ENCODE measurements at places on chromosomes 5 and 9.

GRCh38 chr5:140800816-140801493, at the start of gene PCDHA3:
TSS of gene PCDHA3 (plus strand) at chr5:140801057.
- DNase-seq = no peak

- no peak for DNase-seq
These were observed 63.7 kb downstream of the SLC1A1 start for GRCh38 chr9:4553951-4554381.

DNA sequence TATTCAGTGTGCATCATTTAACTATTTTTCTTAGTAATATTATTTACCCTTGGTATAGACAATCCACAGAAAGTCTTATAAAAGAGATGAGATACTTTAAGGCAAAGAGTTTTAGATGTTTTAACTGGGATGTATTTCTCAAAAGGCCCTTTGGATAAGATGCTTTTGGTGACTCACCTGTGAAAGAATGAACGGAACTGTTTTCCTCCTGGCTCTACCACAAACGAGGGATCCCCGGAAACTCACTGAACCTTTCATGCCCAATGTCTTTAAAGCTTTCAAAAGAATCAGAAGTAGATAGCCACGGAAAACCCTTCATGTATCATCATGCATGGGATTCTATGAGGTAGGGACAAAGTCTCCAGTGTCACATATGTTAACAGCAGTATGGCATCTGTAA, 1.6 kb downstream of the ZNF782 start:
- no peak for DNase-seq

DNA sequence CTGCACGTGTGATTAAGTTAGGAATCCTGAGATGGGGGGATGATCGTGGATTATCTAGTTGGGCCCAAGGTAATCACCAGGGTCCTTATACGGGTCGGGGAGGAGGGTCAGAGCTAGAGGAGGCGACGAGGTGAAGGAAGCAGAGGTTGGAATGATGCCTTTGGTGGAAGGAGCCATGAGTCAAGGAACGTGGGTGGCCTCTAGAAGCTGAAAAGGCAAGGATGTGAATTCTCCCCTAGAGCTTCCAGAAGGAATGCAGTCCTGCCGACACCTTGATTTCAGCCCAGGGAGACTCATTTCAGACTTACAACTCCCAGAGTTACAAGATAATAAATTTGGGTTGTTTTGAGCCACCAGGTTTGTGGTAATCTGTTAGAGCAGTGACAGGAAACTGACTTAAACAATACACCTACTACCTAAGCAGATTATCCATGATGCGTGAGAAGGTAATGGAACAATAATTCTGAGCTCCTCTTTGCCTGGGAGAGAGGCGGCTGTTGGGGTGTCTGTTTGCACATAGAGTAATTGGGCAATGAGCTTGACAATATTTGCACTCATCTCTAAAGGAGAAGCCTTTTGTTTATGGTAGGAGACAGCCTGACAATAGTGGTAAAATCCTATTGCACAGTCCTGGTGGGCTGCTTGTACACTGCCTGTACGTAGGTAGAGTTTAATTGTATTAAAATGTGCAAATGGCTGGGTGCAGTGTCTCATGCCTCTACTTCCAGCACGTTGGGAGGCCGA, 129.3 kb upstream of the IER5L start:
- DNase-seq = no peak

DNA sequence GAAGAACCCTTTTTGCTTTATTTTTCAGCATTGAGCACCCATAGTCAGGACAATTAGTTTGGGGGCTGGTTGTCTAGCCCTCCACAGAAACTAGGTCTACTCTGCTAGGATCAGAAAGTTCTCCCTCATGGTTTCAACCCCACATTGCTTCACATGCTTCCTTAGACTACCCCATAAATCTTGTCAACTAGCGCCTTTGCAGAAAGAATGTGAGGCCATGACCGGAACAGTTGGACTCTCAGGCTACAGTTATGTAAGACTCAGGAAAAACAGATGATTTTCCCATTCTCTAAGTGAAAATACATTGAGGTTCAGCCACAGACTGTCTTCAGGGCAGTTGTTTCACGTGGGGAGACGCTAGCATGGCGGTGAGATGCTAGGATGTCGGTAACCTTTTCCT, 255.6 kb downstream of the NR3C1 start:
- no peak for DNase-seq

GRCh38 chr9:96585426-96585825, 34.2 kb downstream of the CDC14B start:
- no peak for DNase-seq

DNA sequence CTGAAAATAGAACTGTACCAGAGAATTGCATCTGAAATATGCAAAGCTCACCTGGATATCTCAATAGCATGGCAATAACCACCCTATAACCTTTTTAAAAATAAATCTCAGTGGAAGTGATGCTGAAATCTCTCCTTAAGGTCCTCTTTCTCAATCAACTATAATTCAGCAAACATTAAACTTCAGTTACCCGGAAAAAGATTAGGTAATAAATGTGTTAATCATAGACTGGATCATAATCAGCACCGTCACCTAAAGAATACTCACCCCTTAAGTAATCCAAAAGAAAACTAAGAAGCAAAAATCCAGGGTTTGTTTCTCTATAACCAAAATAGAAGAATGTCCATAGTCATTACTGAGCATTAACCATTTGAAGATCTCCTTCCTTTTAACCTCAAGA, 44.3 kb upstream of the DENND4C start:
- DNase-seq = no peak

DNA sequence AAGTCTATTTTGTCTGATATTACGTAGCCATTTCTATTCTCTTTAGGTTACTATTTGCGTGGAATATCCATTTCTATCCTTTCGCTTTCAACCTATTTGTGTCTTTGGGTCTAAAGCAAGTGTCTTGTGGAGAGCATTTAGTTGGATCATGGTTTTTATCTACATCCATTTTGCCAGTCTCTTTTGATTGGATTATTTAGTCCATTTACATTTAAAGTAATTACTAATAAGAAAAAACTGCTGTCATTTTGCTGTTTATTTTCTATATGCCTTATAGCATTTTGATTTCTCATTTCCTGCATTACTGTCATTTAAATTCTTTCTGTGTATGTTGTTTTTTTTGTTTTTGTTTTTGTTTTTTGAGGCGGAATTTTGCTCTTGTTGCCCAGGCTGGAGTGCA, 26.0 kb upstream of the UBQLN1 start:
- DNase-seq = no peak

- no peak for DNase-seq
These were observed 16.0 kb upstream of the RGS7BP start for GRCh38 chr5:64489857-64490256.

GRCh38 chr9:4106081-4106759, 193.6 kb downstream of the GLIS3 start:
- no peak for DNase-seq

- no peak for DNase-seq
These were observed 21.0 kb upstream of the RALGDS start for GRCh38 chr9:133141833-133142595.

GRCh38 chr9:97510797-97511654, 9.6 kb downstream of the TMOD1 start:
- DNase-seq = peak; percentile 75

DNA sequence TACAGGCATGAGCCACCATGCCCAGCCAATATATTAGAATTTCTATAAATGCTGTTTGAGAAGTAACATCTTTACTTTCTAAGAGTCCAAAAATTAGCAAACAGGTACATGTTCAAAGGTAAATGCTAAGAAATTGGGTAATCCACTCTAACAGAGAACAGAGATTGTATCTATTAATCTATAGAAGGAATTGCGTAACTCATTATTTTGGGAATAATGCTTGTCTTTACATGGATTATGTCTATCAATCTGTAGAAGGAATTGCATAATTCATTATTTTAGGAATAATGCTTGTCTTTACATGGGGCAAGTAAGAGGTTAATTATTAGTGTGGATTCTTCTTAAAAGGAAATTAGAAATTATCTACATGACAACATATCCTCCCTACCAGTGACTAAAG, 30.5 kb downstream of the CCNH start:
- no peak for DNase-seq

- DNase-seq = no peak
These were observed 44.3 kb downstream of the UBE2QL1 start for GRCh38 chr5:6492934-6493333.

DNA sequence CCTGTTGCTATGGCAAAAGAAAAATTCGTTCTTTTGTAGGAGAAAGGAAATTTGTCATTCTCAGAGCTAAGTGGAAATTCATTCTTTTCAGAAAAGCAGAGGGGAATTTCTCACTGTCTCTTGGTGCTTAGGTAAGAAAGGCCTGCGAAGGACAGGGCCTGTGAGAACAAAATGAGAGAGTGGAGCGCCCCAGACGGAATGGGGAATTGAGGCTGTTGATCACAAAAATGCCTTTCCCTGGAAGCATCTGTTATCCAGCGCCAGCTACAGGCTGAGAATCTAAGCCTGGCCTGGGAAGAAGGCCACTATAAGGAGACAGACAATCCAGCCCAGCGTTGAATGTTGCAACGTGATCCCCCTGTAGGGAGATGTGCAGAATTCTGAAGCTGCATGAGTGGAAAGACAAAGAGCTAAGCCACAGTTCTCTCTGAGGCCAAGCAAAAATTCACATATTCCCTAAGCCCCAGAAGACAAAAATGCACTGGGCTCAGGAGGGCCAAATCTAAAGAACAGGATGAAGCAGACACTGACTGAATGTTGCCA, 44.8 kb upstream of the CLK4 start:
- no peak for DNase-seq

DNA sequence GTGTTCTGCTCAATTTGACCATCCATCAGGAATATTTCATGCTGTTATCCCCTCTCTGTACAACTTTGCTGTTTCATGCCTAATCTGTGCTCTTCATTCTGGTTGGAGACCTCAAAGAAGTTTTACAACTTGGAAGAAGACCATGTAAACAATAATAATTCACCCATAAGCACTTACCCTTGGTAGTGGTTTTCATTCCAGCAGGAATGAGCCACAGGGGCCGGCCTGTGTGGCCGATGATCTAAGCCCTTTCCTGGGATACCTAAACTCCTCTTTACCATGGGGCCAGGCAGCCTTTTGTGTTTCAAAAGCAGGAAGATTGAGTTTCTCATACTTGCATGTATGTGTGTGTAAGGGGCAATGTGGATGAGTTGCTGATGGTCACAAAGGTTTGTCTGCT, 165.0 kb downstream of the FGF1 start:
- no peak for DNase-seq

DNA sequence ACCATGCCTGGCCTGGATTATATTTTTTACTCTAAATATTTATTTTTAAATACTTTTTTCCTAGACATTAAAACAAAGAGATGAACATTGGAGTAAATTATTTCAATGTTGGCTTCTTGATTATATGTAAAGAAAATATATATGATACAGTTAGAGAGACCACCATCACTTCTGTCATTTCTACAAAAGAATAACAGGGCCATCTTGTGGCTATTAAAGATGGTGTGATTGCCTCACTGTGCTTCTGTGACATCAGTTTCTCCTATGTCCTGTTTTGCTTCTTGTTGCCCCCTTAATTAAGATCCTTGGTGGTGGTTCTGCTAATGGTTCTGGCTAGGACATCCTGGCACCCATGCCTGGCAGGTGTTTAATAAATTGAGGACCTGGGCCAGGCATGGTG, 32.9 kb downstream of the NDFIP1 start:
- DNase-seq = no peak

- no peak for DNase-seq
These were observed 120.7 kb downstream of the PBX3 start for GRCh38 chr9:125867751-125868415.

GRCh38 chr5:56564541-56565282, 250.6 kb upstream of the MAP3K1 start:
- DNase-seq = no peak

DNA sequence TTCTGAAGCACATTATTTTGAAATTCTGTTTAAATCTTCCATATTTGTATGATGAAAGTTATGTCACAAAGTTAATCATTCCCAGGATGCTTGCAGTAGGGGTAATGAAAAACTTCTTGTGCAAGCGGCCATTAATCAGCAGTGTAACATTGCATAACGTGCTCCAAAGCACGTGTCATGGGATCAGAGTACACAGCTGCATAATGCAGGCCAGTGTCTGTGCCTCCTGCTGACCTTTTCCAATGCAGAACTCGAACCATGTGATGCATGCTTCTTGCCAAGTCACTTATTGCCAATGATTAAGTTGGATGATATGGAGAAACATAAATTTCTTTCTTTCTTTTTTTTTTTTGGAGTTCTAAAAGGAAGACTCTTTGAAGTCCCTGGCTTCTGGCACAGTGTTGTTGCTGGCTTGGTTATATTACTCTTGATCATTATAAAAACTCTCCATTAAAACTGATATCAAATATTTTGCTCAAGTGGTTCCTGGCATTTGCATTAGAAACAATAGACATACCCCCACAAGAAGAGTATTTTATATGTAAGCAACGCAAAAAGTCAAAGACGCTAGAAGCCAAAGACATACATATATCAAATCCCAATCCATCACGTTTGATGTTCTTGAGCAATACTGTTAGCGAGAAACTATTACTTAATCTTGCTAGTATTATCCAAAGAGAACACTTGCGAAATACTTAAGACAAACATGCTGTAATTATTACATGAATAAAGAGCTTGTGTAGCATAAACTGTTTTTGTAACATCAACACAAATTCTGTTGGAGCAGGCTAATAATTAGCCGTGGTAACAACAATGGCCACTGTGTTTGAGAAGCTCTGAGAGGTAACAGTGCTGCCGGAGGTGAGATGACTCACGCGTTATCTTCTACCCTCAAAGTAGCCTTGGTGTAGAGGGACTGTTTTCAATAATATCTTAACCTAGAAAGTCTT, 164.2 kb downstream of the AUH start:
- peak; percentile 88 for DNase-seq

DNA sequence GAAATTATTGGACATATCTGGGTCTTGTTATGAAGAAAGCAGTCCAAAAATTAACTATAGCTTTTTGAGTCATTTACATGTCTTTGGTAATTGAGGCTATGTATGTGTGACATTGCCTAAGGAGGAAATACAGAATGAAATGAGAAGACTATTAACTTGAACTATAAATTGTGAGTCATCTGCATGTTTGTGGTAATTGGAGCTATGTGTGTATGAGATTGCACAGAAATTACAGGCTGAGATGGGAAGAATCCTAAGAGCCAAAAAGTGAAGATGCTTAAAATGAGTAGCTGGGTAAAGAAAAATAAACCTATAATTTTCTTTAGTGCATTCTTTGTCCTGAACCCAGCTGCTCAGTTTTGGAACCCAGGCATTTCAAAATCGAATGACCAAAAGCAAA, 747.6 kb upstream of the EDIL3 start:
- DNase-seq = peak; percentile 2

DNA sequence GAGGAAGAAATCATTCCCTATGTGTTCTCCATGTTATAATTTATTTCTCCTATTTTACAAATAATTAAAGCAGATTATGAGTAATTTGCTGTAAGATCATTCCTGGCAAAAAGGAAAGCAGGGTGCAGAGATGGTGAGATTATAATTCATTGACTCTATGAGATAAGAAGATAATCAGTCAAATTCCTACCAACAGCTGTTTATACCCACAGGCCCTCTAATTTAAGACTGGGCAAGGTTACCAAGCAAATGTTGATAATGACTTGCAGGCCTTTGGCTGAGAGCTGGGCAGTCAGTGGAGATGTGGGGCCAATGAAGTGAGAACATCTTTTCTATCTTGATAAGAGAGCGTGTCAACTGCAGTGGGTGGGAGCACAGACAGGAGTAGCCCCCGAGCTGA, 222.7 kb downstream of the ICE1 start:
- no peak for DNase-seq

Data from kidney epithelial cell (primary cell).